CD4-positive, alpha-beta T cell treated with Interleukin-4 for 1 hour (primary cell): ENCODE measurements at places on chromosomes 2 and 18.
A peak's percentile ranks its signal among the peaks of the same experiment; 100 is the strongest.

GRCh38 chr2:188808947-188809355 is 165.2 kb upstream of the COL3A1 start:
- DNase-seq: no peak

- no peak for DNase-seq
Measured at GRCh38 chr2:10885094-10885860, 26.5 kb upstream of the KCNF1 start.

DNA sequence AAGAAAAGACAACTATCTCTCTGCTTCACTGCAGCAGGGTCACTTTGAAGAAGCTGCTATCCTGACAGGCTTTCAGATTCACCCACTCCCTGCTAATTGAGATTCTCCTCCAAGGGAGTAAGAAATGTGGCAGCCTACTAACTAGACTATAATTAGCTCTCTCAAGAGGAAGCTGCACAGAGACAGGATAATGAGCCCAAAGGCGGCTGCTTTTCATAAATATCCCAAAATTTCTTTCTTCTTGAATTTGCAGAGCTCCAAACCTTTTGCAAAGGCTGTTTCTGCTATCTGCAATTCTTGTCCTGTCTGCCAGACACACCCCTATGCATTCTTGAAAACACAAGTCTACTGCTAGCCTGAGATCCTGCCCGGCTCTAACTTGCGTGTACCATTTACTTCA is 54.0 kb upstream of the RNU4ATAC start:
- no peak for DNase-seq

DNA sequence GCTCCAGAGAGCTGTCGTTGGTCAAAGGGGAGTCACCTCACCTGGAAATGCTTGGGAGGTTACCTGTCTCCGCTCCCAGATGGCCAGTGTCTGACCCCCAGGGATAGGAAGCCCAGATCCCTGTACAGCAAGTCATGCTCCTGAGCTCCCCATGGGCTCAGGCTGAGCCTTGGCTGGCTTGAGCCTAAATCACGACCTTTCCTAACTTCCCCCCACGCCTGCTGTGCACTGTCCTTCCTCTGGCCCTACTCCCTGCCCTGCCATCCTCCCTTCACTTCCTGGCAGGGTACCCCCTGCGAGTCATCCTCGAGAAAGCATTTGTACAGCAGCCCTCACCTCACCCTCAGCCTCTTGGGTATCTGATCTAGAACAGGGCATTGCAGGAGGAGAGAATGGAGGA is 9.2 kb upstream of the HDAC4 start:
- DNase-seq: no peak

- DNase-seq: peak; percentile 95
Measured at GRCh38 chr2:148645539-148646230, 1.1 kb downstream of the EPC2 start.

GRCh38 chr2:180614776-180615175 is 365.6 kb upstream of the UBE2E3 start:
- DNase-seq: no peak

- DNase-seq: no peak
Measured at GRCh38 chr2:54382601-54383000, 73.5 kb upstream of the SPTBN1 start.

DNA sequence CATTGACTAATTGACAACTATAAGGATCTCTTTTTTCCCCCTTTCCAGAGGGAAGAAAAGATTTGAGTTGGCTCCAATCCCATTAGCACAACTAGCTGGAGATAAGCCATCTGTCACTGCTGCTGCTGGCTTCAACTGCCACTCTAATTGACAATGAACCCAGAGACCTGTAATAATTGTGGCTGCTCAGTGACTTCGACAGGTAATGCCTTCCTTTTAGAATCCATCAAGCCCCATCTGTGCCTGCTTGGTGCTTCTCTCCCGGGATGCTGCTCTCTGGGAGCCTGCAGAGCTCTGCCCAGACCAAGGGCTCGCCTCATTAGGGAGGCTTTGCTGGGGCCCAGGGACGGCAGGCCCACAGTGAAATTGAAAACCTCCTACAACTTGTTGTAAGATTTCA is 376.7 kb upstream of the SOX11 start:
- no peak for DNase-seq

DNA sequence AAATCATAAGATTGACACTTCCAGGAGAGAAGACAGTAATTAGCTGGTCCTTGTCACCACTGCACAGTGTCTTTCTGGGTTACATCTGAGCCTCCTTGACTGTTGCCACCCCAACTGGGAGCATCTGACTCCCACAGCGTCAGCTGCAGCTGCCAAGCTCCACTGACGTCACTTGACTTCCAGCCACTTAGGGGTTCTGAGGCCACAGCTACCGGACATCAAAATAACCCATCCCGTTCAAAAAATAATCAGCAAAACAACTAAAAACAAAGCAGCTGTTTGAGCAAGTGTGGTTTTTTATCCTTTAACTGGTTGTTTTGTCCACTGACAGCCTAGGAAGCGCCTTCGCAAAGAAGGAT is 206.5 kb upstream of the AGAP1 start:
- no peak for DNase-seq

- DNase-seq: peak; percentile 29
Measured at GRCh38 chr2:64859312-64860212, 129.6 kb upstream of the SLC1A4 start.

DNA sequence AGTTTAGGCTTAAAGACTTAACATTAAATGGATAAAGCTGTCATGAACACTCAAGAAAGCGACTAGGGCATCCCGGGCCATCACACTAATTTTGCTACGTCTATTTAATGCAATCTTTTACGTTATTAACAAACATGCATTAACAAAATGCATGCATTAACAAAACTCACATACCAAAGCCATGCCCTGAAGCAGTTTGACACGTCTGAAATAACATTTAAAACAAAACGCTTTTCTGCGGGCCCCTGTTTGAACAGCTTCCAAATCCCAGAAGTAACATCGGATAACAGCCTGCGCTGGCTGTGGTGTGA is 458 bp downstream of the B4GALT6 start:
- no peak for DNase-seq

DNA sequence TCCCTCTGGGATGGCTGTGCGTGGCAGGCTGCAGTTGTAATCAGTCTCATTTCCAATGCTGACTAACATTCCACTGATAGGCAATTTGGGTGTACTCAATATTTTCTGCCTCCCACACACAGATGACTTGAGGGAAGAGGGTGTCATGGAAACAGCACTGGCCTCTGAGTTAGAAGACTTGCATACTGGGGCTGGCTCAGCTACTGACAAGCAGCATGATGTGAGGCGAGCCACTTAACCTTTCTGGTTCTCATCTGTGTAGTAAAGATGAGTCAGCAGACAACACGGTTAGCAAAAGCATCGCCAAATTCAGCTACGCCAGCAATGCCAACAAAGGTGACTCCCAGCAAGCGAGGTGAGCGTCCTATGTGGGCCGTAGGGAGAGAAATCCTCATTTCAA is 73.5 kb downstream of the COLEC12 start:
- DNase-seq: no peak

DNA sequence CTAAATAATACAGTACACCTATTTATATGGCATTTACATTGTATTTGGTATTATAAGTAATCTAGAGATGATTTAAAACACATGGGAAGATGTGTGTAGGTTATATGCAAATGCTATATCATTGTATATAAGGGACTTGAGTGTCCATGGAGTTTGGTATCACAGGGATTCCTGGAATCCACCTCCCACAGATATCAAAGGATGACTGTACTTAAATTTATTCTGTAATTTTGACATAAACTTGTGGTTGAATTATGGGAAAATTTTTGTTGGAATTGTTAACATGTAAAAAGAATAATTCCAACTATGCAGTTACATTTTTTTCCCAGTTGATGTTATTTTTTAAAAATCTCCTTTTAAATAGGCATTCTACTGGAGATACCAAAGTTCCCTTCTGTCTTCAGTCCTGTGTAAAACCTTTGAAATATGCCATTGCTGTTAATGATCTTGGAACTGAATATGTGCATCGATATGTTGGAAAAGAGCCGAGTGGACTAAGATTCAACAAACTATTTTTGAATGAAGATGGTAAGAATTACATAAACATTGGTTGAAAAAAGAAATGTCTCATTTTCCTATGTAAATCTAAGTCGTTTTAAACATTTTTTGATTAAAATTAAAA is 24.1 kb downstream of the GLS start:
- no peak for DNase-seq

DNA sequence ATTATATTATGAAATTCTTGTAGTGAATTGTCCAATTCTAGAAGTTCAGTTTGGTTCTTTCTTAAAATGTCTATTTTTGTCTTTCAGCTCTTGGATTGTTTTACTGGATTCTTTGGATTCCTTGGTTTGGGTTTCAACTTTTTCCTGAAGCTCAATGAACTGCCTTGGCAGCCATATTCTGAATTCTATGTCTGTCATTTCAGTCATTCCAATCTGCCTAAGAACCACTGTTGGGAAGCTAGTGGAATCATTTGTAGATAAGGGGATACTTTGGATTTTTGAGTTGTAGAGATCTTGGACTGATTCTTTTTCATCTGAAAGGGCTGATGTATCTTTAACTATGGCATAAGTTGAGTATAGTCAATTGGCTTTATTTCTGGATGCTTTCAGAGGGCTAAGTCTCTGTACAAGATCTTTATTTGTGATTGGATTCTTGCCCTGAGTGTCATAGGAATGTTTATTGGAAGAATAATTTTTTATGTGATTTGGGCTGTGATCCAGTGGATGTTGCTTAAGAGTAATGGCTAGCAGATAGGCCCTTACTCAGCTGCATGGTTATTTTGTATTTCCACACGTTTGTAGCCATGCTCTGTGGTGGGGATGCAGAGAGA is 42.3 kb downstream of the SERPINB7 start:
- no peak for DNase-seq

- DNase-seq: no peak
Measured at GRCh38 chr2:186328838-186329237, 157.2 kb upstream of the ZC3H15 start.

DNA sequence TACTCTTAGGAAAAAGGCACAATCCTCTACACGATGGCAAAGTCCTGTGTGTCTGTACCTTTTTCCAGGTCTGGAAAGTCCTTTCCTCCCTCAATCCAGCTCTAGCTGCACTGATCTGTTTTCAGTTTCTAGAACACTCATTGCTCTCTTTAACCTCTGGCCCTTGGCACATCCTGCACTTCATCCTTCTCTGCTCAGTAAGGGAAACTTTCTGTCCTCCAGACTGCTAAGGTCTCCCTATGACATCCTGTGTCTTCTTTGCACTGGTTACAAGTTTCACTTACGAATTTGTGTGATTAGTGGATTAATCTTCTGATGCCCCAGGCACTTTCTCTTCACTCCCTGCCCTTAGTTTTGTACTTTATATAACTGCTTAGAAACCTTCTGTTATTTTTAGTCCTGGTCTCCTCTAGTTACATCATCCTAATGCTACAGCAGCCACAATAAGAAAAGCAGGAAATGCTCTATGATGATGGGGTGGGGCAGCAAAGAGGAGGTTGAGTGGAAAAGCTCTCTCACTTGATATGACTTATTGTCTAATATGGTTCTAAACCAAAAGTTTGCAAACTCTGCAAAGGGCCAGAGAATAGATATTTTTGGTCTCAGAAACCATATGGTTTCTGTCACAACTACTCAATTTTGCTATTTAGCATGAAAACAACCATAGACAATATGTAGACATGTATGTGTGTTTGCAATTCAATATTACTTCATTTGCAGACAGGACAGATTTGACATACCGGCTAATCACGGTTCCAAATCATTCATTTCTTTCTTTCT is 568.2 kb downstream of the THSD7B start:
- DNase-seq: no peak

DNA sequence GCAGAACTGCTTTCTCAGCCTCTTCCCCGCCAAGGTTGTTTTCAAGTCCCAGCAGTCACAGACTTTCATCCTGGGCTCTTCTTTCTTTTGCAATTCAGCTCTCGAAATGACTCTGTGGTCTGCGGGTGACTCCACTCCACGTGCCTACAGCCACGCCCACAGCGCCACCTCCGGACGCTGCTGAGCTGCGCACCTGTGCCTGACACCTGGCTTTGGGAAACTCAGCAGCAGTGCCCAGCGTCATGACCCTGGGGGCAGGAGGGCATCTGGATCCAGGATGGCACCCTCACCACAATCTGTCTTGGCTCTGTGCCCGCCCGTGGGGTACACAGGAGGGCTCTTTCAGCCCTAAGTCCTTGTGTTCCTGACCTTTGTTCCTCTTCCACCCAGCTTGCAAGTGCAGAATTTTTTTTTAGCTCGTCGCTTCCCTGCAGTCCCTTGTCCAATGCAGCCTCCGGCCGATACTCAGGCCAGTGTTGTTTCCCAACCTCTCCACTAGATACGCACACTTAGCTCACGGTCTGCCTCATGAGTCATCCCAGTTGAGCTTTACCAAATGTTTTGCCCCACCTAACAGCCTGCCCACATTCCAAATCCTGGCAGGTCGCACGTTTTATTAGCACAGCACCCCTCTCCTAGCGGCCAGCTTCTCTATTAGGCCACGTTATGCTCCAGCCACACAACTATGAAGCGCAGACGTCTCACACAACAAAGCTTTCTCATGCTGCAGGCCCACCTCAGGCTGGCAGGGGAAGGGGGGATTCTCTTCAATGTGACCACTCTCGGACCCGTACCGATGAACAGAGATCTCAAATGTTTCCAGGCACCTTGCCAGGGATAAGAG is 6.5 kb upstream of the CAPN10 start:
- peak; percentile 72 for DNase-seq

GRCh38 chr2:205754924-205755321 is 72.6 kb downstream of the NRP2 start:
- no peak for DNase-seq

DNA sequence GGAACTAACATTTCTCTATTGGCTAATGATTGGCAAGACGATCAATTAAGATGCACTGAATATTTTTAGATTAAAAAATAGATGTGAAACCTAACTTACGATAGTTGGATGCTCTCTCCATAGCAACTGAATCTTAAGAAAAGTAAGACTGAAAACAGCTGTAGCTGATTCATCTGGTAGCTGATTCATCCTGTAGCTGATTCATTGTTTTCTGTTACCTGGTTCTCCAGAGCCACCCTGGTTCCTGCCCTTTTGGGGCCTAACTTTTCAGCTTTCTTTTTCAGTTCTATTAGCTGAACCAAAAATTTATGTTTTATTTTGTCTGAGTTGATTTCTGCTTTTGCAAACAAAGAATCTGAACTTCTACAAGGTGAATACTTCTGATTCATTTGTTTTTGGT is 22.7 kb upstream of the SPR start:
- no peak for DNase-seq

DNA sequence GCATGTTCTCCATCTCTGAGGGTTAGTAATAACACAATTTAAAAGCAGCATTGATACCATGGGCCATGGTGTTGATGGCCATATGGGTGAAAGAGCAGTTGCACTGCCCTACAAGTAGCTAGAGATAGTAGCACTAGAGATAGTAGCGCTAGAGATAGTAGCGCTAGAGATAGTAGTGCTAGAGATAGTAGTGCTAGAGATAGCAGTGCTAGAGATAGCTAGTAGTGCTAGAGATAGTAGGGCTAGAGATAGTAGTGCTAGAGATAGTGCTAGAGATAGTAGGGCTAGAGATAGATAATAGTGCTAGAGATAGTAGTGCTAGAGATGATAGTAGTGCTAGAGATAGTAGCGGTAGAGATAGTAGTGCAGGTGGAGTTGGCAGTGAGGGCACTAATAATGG is 39.5 kb upstream of the KLHL14 start:
- DNase-seq: no peak
